ENCODE measurements at places on chromosomes 2 and 18. TPM values are rescaled to one million over a fixed set of nuclear protein-coding genes. Genes with fewer than 3 reads are reported as not detected.

DNA sequence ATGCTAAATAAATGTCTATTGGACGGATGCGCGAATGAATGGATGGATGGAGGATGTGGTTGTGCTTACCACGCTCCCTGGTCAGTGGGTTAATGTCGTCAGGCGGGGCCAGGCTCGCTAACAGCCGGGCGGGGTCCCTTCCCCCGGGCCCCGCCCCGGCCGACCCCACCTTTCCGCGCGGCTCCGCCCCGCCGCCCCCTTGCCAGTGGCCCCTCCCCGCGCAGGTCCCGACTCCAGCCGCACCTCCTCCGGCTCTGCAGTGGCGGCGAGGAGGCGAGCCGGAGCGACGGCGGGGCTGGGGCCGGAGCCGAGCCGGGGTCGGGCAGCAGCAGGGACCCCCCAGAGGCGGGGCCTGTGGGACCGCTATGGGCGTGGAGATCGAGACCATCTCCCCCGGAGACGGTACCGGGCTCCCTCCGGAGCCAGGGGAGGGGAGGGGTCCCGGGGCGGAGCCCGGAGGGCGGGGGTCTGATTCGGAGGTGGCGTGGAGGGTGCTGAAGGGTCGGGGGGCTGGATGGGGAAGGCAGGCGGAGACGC lies at the start of gene FKBP1B:
FKBP1B (plus strand) TSS at position 257 of the 537 bp plus-strand sequence; CDS start at position 366, 109 bp downstream.
- DNase-seq = peak; percentile 60

EML6 gene
- total RNA-seq = 25.3 TPM

DNA sequence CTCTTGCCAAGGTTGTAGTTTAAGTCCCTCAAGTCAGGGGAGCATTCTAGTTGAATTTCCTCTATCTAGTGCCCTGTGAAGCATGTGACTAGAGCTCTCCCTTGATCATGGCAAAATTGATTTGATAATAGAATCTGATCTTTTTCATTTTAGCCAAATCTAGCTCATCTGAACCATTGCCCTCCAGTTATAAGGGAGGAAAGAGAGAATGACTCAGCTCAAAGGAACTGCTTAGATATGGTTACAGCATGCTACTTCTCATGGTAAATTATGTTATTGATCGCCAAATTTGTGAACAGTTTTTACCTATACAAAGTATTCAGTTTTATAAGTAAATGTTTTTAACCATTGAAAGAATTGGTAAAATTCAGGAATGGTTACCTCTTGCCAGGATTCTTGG lies 100.8 kb downstream of the GPR39 start:
- no peak for DNase-seq

DNA sequence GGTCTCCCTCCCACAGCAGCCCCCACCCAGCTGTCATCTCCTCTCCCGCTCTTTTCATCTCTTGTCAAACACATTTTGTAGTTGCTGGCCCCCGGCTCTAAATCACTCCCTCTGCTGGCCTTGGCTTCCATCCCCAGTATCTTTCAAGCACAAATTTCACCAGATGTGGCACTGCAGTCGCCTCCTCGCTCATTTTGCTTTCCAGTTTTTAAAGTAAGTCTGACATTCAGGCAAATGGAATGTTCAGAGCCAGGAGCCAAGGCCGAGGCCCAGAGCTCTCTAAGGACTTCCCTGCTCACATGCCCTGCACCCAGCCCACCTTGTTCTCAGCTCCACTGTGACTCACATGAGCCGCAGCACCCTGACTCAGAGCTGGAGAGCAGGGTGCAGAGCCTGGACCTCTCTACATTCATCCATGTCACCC lies 158.4 kb downstream of the GALNT14 start:
- no peak for DNase-seq

C2orf66 gene
- total RNA-seq = not detected

DNA sequence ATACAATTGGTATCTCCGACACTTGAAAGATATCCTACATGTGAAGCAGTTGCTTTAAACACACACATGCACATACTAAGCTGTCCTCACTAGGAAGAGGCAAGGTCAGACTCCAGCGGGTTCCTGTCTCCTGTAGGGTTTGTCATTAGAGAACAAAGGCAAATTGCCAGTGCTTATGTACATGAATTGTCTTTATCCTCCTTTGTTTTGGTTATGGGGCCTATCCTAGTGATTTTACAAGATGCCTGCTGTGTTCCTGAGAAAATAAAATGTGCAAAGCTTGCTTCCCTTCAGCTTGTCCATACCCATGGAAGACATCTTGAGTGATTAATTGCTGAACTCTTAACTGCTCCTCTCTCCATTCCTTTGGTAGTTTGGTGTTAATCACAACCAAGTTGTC lies 86.7 kb upstream of the SLC39A10 start:
- DNase-seq = no peak

- no peak for DNase-seq
These were observed 1.5 kb upstream of the BUB1 start for GRCh38 chr2:110679337-110679707.

DNA sequence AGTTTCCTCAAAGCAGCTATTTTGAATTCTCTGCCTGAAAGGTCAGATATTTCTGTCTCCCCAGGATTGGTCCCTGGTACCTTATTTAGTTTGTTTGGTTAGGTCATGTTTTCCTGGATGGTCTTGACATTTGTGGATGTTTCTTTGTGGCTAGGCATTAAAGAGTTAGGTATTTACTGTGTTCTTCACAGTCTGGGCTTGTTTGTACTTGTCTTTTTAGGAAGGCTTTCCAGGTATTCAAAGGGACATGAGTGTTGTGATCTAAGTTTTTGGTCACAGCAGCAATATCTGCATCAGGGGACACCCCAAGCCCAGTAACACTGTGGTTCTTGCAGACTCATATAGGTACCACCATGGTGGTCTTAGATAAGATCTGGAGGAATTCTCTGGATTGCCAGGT lies 11.8 kb downstream of the MYO3B start:
- DNase-seq = no peak

- no peak for DNase-seq
These were observed 19.8 kb downstream of the MPHOSPH10 start for GRCh38 chr2:71150082-71150816.
